Caco-2 (cell line): ENCODE measurements at places on chromosomes 11 and 22. TPM values are rescaled to one million over a fixed set of nuclear protein-coding genes. Genes with fewer than 3 reads are reported as not detected.

DNA sequence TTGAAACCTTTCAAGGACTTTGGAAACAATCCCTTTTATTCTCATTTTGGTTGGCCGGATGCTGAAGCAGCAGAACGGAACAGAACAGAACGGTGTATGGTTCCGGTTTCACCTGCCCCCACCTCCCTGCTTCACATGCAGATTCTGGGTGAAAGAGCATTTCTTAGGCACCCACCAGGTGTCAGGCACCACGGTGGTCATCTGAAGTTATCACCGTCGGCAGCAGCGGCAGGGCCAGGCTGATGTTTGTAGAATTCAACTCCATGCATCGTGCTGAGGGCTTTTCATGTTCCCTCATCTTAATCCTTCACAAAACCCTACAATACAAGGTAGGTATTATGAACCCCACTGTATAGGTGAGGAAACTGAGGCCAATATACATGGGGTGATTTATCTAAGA, 13.6 kb upstream of the PHF21B start:
- DNase-seq = no peak

- DNase-seq = no peak
Observed at GRCh38 chr11:59284773-59285129, 72.0 kb upstream of the MPEG1 start.

- no peak for DNase-seq
Observed at GRCh38 chr11:94272738-94273313, 31.6 kb upstream of the IZUMO1R start.

- no peak for DNase-seq
Observed at GRCh38 chr11:62816557-62816956, 11.3 kb upstream of the NXF1 start.

- no peak for DNase-seq
Observed at GRCh38 chr22:23458663-23459541, 121.2 kb downstream of the IGLL1 start.

Gene OR5A1
- not detected in 2 replicates for total RNA-seq
